ENCODE measurements at places on chromosomes 2 and 18.

- DNase-seq: no peak
These were observed 90.9 kb downstream of the GPD2 start for GRCh38 chr2:156526950-156527636.

DNA sequence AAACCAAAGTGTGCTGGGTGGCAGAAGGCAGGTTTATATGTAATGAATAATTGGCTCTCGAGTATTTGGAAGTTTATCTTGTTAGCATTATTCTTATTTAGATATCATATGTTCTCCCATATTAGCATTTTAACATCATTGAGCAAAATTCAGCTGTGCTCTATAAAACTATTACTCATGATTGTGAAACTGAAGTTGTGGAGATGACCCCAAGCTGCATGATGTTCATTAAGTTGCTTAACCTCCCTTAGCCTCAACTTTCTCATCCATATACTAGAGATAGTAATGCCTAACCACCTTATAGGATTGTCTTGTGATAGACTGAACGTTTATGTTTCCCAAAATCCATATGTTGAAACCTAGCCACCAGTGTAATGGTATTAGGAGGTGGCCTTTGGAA is 346.3 kb downstream of the SATB2 start:
- no peak for DNase-seq

GRCh38 chr2:132473174-132473883 is 56.7 kb downstream of the GPR39 start:
- DNase-seq: no peak

DNA sequence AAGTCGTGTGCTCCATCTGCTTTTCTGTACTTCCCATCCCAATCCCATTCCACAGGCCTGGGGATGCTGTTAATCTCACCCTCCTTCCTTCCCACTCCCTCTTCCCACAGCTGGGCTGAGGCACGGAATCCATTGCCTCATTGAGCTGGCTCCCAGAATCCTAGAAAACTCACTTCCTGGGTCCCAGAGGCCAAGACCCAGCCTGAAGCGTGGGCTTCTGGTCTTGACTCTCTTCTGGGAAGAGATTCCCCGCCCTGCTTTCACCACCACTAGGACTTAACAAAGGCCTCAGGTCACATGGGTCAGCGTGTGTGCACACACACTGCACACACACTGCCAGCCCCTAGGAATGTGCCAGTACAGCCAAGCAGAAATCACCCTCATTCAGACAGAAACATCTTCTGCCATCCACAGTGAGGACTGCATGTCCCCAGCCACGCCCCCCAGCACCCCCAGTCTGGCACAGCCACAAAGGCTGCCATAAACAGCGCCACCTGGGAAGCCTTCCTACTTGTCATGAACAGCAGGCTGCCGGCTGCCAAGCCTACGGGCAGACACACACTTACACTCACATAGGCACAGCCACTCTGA is 165.8 kb downstream of the TNS1 start:
- DNase-seq: peak; percentile 92

All from cardiac fibroblast (primary cell).